ENCODE measurements at places on chromosomes 7 and 10.

DNA sequence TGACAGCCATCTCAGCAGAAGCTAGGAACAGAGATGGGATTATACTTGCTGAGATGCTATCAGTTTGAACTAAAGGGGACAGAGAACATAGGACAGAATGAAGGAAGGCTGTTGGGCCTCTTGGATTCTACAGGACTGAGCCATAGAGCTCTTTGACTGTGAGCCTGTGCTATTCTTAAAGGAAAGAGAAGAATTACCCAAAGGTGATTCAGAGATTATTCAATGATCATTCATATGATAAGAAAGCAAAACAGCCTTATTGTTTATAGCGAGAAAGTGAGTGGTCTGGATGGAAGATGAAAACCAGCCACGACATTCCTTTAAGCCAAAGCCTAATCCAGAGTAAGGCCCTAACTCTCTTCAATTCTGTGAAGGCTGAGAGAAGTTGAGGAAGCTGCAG, 69.7 kb upstream of the NEUROD6 start:
- DNase-seq: no peak

GRCh38 chr10:15473396-15473767, 102.3 kb upstream of the FAM171A1 start:
- DNase-seq: no peak

DNA sequence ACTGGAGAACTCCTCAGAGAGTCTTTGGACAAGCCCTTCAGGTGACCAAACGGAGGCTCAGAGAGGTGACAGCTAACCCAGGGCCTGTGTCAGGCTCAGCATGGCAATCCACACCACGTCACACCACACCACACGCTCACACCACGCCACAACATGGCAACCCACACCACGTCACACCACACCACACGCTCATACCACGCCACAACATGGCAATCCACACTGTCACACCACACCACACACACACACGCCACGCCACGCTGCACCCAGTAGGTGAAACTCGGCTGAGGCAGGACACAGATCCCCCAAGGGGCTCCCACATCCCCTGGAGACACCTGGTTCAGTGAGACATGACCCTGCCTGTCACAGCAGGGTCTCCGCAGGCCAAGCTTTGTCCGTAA, 107.3 kb downstream of the PDGFA start:
- DNase-seq: no peak

GRCh38 chr10:35422228-35422627, 85.9 kb downstream of the CCNY start:
- peak; percentile 91 for DNase-seq

GRCh38 chr7:92691578-92691977, 101.4 kb upstream of the FAM133B start:
- DNase-seq: peak; percentile 77

DNA sequence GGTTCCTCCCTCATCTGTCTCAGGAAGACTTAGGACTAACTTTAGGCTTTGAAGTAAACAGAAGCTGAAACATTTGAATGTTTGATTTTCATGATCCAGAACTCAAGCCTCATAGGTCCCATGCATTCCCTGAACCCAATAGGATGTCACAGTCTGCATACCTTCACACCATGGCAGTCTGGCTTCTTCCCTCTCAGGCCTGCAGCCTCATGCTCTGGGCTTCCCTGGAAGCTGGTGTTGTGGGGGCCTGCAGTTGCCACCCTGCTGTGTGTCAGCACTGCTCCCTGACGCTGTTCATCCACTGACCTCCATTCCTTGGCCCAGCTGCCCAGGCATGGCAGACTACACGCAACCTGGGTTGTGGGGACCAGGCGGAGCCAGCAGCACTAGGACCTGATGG, 267.5 kb upstream of the KAT6B start:
- no peak for DNase-seq

DNA sequence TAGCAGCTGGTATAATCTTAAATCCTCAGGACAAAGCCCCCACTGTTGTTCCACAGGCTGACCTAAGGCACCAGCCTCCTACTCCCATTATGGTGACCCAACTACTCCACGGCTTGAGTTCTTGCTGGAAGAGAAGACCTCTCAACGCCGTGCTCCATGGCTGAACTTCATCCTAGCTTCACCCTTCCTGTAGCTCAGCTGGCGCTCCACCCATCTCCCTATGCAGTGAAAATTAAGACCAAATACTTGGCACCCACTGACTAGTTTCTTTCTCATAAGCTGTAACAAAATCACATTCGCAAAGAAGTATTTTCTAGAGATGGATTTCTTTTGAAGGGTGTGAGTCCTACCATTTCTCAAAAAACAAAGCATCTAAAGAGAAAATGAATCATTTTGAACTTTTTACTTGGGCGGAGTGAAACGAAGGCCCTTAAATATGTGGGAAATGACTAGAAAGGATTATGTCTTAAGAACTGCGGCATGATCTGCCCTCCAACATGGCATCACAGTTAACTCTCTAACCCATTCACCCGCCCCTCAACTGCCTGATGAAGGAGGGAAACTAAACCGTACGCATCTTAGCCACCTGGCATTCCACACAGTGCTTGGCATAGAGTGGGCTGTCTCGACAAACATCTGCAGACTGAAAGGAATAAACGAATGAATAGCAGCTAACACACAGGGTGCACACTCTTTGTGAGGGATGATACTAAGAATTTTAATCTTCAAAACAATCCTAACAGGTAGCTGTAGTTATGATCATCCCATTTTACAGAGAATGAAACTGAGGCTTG, 32.7 kb downstream of the GFRA1 start:
- no peak for DNase-seq

DNA sequence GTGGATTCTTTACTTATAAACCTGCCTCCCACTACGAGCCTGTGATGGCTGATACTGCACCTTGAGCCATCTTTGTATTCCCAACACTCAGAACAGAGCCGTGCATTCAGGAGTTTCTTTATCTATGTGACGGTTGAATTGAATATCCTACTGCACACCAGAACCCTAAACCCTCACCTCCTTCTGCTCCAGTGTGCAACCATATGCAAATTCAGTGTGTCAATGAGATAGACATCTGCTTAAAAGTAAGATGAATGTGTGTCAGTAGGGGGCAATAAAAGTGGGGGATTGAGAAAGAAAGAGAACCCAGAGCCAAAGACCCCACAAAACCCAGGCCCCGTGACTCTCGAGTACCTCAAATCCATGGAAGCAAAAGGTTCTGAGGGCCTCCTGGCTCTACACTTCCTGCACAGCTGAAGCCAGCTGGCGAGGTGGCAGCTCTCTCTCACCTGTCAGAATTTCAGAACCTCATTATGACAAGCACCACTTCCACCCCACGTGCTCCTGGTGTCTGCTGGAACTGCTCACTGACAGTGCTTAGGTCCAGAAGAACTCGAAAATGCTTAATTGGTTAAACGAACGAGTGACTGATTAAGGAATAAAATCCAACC, 143.3 kb upstream of the GPR26 start:
- no peak for DNase-seq

DNA sequence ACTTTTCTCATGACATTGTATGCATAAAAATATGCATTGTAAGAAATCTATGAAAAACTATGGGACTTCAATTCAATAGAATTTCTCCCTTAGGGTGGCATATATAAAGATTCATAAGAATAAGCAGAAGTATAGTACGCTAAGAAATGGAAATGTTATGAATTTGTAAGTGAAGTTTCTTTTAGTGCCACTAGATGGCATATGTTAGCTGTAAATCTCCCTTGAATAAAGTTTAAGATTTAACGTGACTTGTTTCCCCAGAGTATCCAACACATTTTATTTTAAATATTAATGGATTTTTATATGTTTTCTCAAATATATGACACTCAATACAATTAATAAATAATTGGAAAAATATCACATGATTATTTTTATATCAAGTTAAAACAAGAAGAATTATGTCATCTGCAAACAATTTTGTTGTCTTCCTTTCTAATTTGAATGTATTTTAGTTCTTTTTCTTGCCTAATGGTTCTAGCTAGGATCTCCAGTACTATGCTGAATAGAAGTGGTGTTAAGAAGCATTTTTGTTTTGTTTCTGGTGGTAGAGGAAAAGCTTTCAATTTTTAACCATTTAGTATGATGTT, 287.2 kb downstream of the HGF start:
- DNase-seq: peak; percentile 40

GRCh38 chr10:99345350-99345749, 16.2 kb downstream of the CNNM1 start:
- no peak for DNase-seq

DNA sequence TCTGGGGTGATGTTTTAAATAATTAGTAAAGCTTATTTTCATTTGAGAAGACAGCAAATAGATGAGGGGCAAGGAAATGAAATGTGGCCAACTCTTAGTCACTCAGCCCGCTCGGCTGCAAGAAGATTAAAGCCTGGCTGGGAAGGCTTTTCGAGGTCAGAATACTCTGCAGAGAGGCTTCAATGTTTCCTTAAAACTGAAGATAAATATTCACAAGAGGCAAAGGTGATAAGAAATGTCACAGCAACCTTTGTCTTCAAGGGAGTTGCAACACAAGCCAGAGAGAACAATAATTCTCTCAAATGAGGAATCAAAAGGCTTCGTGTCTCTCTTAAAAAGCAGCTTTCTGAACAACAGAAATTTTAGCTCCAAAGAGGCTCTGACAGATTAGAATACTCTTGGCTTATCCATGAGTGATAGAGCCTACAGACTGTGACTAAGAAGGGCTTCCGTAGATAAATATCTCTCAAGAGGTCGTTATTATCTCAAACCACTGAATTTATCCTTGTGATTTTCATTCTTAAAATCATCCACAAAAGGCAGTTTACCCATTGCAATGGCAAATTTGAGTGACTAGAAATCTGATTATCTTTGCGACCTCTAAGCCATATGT, 92.5 kb downstream of the KLF6 start:
- no peak for DNase-seq

DNA sequence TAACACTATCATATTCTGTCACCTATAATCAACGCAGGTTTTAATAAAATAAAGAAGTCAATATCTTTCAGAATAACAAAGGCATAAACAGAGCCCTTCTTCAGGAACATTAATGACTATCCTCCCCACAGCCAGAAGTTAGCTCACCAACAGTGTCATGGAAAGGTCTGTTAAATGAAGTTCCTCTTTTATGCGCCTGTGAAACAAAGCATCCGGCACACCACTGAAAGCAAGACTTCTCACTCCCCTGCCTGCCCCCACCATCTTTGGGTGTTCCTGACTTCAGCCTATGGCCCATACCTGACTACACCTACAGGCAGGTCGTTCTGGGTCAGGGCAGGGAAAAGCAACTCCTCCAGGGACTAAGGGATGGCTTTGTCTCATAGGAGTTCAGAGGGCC, 205.4 kb downstream of the FANK1 start:
- DNase-seq: no peak

Measured in endothelial cell of umbilical vein (primary cell).